ENCODE measurements at places on chromosomes 12 and 14.

GRCh38 chr14:72903716-72904115, 9.8 kb upstream of the DPF3 start:
- DNase-seq, result no peak

- no peak for DNase-seq
Observed at GRCh38 chr14:73610687-73611086, 1.6 kb upstream of the ACOT6 start.

GRCh38 chr14:68041876-68042354, 222.3 kb downstream of the RAD51B start:
- no peak for DNase-seq

DNA sequence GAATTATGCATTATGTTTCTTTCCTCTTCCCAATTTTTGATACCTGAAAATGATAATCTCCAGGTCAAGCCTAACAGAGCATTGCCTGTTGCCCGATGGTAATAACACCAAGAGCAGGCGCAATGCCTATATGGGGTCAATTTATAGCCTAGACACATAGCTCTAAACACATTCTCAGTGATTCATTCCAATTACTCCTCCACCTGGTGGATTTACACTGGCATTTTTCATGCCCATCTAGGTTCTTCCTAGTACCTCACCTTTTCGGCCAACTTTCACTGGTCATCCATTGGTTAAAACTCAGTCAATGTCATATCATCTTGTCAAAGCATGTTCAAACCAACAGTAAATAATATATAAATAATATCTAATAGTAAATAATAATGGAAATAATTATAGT, 53.1 kb downstream of the EIF2S3B start:
- DNase-seq, result no peak

DNA sequence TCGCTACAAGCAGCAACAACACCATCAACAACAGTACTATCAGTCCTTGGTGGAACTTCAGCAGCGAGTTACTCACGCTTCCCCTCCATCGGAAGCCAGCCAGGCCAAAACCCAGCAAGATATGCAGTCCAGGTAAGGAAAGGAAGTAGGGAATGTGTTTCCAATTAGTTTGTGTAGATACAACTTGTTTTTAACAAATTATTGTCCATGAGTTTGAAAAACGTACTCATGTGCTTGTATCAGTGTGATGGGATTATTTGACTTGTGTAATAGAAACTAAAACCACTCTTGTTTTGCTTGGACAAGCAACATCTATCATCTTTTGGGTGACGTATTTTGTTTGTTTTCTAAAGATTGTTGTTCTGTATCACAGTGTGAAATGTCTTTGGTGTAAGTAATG, 137.9 kb downstream of the NAV3 start:
- DNase-seq, result no peak

GRCh38 chr12:78407722-78408121, 456.9 kb upstream of the SYT1 start:
- DNase-seq, result no peak

DNA sequence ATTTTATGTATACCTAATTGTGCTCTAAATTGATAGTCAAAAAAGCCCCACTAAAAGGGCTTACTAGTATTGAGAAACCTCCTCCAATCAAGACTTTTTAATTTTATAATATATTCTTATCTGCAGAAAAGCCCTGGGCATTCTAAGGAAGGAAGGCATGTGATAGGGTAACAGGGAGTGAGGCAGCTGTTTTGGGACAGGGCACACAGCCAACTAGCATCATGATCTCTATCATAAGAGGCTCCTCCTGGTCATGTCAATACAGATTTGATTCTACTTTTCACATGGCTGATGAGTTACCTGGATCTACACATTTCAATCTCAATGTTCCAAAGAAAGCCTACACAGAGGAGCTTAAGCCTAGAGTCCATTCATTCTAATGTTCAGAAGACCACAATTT, 9.1 kb downstream of the ADAM20 start:
- no peak for DNase-seq

DNA sequence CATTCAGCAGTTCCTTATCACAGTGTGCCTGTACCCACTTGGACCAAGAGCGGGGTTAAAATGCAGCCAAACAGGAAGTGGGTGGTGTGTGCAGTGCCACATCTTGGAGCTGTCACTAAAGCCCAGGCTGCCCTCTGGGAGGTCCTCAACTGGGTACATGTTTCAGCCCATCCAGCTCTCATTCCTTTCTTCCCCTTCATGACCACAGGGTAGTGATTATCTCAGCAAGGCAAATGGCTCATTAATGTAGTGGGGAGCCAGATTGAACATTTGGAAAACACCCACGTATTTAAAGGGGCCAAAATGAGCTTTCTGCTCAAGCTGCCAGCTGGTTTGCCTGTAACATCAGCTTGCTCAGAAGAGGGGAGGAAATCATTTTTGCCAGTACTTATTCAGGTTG, 210.8 kb upstream of the BTG1 start:
- DNase-seq, result no peak

GRCh38 chr12:61282790-61283575, 977.2 kb upstream of the USP15 start:
- DNase-seq, result no peak

- DNase-seq, result no peak
Observed at GRCh38 chr12:31803306-31804184, 74.7 kb upstream of the AMN1 start.

DNA sequence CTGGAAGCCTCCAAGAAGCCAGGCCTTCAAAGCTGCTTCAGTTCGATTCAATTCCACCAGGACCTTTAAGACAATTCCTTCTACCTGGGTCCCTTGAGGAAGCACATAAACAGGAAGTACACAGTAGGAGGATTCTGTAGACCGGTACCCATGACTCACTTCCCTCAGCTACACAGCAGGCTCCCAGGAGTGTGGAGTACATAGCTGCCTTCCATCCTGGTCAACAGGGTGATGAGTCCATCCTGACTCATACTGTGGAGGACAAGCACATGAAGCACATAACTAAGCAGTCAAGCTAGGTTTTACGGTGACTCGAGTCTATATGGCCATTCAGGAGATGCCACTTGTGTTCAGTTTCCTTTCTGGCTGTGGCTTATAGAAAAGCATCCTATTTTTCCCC, 197.6 kb upstream of the RBM19 start:
- no peak for DNase-seq
